ENCODE measurements at places on chromosomes 11 and 22.
A peak's percentile ranks its signal among the peaks of the same experiment; 100 is the strongest.

GRCh38 chr22:35900483-35901168 lies 128.0 kb downstream of the RBFOX2 start:
- no peak for DNase-seq

GRCh38 chr22:25475257-25476022 lies 89.0 kb upstream of the GRK3 start:
- peak; percentile 80 for DNase-seq

DNA sequence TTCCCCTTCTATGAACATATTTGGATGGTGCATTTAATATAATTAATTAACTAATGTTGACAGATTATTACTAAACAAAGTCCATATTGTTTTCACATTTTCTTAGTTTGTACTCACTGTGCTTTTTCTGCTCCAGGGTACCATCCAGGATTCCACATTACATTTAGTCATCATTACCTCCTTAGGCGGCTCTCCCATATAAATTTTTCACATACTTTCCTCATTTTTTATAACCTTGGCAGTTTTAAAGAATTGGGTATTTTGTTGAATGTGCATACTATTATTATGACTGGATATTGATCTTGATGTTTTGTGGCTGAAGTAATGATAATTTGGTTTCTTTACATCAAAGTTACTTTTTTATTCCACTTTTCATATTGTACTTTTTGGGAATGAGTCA lies 755.6 kb upstream of the ANO3 start:
- DNase-seq: no peak

GRCh38 chr22:31055635-31056159 lies 25.4 kb upstream of the SMTN start:
- DNase-seq: peak; percentile 7

DNA sequence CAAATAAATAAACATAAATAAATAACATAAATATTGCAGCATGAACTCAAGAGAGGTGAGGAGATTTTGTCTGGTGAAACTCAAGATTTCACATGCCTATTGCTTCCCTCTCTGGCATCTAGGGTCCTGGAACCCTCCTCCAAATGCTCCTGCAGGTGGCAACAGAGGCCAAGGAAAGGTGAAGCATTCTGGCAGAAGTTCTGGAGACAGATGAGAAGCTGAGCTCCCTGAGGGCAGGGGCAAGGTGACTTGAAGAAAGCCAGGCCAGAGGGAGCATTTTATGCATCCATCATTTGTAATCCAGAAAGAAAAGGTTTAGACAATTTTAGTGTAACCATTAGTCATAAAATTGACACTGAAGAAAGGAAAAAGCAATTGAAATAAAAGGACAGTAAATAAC lies 64.9 kb downstream of the ENDOD1 start:
- peak; percentile 60 for DNase-seq

GRCh38 chr11:2164081-2164480 lies 3.1 kb upstream of the INS start:
- no peak for DNase-seq

- DNase-seq: no peak
Observed at GRCh38 chr22:24187731-24188644, 6.7 kb downstream of the SUSD2 start.

- DNase-seq: no peak
Observed at GRCh38 chr11:71199226-71199820, 53.1 kb downstream of the SHANK2 start.

- no peak for DNase-seq
Observed at GRCh38 chr11:128618603-128619002, 31.2 kb upstream of the ETS1 start.

GRCh38 chr11:75635066-75635862 lies 33.6 kb downstream of the MAP6 start:
- no peak for DNase-seq

GRCh38 chr22:28994522-28994921 lies 67.1 kb downstream of the C22orf31 start:
- DNase-seq: no peak

GRCh38 chr22:33104147-33104854 lies 46.1 kb upstream of the SYN3 start:
- no peak for DNase-seq

GRCh38 chr11:12216041-12216451 lies 105.7 kb downstream of the MICAL2 start:
- DNase-seq: no peak

DNA sequence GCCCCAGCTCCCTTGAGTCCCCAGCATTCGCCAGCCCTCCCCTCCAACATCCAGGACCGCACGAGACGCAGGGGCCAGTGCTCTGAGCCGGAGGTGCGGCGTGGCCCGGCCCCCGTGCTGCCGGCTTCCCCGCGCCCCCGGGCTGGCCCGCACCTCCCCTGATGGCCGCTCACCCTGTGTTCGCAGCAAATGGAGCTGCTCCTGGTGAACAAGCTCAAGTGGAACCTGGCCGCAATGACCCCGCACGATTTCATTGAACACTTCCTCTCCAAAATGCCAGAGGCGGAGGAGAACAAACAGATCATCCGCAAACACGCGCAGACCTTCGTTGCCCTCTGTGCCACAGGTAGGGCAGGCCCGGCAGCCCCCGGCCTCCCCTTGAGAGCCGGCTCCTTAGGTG lies 2.7 kb downstream of the CCND1 start:
- no peak for DNase-seq

DNA sequence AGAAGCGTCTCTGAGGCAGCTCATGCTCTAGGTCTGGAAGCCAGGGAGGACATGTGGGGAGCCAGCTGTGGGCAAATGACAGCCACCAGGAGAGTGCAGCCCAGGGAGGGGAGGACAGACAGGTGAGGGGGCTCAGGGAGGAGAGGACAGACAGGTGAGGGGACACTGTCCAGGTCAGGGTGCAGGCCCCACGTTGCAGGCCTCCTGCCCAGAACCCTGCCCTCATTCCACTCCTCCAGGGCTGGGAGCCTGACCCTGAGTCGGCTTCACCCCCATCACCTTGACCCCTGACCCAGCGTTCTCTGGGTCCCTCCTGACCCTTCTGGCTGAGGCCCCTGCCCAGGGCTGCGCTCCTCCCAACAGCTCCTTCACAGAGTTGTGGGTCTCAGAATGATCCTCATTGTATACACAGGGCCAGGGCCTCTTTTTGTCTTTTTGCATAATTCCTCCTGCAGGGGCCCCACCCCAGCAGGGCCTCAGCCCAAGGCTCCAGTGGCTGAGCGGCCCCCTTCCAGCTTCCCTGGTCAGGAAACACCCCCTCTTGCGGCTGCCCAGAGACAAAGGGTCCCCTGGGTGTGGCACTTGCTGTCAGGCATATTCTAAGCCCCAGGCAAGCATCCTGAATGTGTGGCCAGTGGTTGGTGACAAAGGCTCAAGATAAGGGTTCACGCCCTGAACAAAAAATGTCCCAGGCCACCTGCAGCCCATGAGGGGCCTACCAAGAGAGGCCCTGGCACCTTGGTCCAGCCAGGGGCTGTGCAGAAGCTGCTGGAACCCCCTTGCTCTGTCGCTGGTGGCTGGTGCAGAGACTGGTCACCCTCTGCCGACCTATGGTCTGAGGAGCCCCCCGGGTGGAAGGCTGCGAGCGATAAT lies 853.0 kb downstream of the BRD1 start:
- no peak for DNase-seq
